ENCODE measurements at places on chromosomes 6 and 20.

DNA sequence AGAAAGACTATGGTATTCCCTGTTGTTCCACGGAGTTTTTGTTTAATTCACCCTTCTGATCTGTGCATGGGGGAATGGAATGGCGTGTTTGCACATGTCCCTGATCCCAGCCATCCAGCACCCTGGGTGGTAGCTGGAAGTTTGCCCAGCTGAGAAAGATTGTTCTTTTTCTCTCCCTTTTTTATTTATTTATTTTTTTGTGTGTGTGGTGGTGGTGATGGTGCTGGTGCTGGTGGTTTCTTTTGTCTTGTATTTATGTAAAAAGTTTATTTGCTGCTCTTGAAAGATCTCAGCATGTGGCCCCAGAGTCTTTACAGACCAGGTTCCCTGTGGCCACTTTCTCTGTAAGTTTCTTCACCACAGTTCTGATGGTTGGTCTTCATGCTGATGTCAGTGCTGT, 372.6 kb downstream of the UTRN start:
- no peak for DNase-seq

DNA sequence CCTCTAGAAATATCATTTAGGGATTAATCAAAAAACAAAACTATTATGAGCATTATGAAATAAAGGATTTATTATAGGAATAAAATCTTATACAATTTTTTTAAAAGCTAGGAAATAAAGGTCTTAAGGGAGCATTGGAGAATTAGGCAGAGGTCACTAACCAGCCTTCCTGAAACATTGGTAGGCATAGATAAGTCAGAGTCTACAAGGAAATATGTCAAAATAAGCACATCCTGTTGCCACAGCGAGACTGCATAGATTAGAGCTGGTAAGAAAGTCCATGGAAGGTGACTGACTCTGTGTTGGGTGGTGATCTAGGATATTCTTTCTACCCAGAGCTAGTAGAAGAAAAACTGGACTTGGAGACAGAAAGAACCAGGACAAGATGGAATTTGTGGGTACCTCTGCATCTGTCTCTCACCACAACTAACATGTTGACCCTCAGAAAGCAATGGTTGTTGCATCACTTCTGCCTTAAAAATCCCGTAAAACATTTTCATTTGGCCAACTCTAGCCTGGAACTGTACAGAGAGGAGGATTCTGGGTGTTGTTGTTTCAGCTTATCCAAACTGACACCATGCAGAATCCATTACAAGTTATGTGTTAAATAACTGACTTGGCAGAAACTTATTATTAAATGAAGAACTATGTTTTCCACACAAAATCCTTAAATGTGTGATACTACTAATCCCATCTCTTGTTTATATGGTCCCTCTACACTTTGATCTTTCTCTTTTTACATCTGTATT, 77.1 kb downstream of the FBXO5 start:
- no peak for DNase-seq

- no peak for DNase-seq
Observed at GRCh38 chr6:138765896-138766655, 7.5 kb upstream of the CCDC28A start.

DNA sequence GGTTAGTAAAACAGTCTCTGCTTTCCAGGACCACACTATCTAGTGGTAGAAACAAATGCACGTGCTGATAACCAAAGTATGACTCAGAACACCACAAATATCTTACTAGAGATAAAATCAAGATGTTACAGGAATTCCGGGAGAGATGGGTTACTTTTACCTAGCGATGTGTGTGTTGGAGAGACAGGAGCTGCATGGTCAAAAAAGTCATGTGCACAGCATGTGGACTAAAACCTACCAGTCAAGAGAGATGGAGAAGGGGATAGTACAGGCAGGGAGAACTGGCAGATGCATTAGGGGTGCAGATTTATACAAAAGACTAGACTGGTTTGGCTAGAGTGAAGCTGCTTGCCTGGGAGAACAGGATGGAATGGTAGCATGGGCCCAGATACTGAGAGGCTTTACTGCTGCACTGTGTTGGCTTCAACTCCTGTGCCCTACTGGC, 75.3 kb upstream of the MRAP2 start:
- no peak for DNase-seq

DNA sequence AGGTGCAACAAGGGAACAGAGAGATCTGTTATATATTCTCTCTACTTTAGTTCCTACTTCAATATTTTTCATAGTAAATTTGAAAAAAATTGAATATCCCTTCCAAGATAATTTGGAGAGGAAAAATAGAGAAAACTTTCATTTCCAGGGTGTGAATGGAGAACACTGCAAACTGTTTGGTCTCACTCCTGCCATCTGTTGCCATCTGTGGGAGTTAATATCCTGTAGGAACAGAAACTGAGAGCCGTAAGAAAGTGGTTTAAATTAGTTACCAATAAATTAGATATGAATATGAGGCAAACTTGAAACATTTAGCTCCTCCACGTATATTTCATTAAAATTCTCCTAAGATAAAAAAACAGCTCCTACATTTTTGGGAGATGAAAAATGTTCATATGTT, 4.2 kb downstream of the ZNF337 start:
- DNase-seq, result no peak

DNA sequence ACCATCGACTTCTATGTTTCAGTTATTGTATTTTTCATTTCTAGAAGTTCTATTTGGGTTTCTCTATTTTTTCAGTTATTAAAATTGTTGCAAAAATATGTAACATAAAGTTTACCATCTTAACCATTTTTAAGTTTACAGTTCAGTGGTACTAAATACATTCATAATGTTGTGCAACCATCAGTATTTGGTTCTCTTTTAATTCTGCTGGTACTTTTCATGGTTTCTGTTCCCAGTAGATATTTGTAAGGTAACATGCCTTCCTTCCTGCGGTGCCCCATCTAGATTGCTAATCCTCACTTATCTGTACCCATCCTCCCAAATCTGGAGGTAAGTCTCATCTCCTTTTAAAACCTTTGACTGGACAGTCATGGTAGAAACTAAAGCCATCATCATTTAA, 47.9 kb downstream of the TGM2 start:
- DNase-seq, result no peak

DNA sequence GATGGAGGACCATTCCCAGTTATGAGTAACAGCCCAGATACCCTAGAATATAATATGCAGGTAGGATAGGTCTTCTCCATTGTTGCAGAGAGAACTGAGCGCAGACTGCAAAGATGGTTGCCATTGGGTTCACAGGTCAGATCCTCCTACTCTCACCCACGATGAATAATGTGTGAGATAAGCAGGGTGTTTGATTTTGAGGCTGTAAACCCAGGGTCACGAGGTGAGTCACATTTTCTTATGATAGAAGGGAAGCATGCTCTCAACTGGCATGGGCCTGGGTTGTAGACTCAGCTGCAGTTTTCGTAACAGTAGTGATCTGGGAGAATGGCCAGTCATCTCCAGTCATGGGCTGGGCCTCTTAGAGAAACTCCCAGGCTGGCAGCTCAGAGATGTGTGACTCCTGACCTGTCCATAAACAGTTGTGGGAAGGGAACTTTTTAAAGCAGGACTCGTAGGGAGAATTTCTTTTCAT, 74.2 kb downstream of the CD164 start:
- peak; percentile 3 for DNase-seq

DNA sequence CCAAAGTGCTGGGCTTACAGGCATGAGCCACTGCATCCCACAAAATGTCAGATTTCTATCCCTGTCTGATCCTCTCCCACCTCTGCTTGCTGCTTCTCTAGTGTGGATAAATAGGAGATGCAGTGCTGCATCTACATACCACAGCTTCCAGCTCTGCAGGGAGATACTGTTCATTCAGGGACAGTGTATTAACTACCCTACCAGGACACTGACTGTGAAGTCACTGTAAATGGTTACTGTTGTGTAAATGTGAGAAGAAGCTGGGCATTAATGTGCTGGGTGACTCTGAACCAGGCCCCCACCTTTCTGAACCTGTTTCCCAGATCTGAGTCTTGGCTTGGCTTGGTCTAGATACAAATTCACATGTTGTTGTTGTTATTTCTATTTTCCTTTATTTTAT, 488.6 kb upstream of the SULF2 start:
- DNase-seq, result no peak
